ENCODE measurements at places on chromosomes 5 and 9.

- peak; percentile 68 for DNase-seq
Measured at GRCh38 chr9:21709464-21710058, 92.9 kb upstream of the MTAP start.

DNA sequence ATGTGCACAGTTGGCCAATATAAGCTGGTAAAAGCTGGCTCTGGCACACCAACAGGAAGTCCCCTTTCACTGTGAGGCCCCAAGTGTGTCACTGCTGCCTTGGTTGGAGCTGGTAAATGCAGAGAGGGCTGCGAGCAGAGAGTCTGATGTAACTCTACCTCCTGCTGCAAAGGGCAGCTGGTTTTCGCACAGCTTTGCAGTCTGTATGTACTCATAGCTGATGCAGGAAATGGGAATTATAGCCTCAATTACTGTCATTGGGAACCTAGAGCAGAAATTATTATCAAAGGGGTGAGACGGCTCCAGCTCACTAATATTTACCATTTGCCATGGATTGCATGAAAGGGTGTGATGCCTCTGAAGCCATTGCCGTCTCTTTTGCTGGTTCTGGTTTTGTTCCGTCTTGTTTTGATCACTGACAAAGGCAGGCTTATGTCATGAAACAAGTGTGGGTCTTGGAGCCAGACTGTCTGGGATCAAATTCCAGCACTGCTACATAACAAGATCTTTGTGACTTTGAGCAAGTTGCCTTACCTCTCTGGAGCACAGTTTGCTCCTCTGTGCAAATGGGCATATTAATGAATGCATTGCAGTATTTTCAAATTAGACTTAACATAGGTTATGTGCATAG, 124.3 kb upstream of the SLC25A48 start:
- peak; percentile 13 for DNase-seq

- DNase-seq: no peak
Measured at GRCh38 chr5:26889815-26890214, 148.6 kb downstream of the CDH9 start.

- peak; percentile 60 for DNase-seq
Measured at GRCh38 chr5:150609843-150610584, 30.4 kb upstream of the SYNPO start.

- peak; percentile 69 for DNase-seq
Measured at GRCh38 chr5:150540615-150541396, 32.9 kb downstream of the NDST1 start.

GRCh38 chr5:110726249-110727024, at the start of gene TMEM232:
TMEM232 (minus strand) TSS chr5:110726671; CDS start chr5:110667352, 59,319 bp downstream.
- peak; percentile 92 for DNase-seq

- peak; percentile 77 for DNase-seq
Measured at GRCh38 chr5:124236361-124237205, 509.9 kb downstream of the ZNF608 start.

GRCh38 chr5:91443023-91443422, 59.9 kb upstream of the ARRDC3 start:
- no peak for DNase-seq

DNA sequence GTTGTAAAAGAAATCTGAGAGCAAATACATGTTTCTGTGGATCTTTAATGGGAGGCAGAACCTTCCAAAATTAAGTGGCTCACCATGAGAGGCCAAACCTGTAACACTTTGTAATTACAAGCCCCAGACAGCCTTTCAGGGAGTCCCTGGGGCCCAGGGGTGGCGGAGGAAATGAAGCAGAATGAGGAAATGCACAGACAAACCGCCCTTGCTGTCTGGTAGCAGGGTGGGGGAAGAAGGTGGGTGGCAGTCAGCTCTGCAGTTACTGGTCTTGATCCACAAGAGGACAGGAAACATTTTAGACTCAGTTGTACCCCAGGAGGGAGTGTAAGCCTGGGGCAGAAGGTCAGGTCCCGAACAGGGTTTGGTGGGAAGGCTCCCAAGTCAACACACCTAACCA, 6.5 kb downstream of the ARL14EPL start:
- DNase-seq: no peak

DNA sequence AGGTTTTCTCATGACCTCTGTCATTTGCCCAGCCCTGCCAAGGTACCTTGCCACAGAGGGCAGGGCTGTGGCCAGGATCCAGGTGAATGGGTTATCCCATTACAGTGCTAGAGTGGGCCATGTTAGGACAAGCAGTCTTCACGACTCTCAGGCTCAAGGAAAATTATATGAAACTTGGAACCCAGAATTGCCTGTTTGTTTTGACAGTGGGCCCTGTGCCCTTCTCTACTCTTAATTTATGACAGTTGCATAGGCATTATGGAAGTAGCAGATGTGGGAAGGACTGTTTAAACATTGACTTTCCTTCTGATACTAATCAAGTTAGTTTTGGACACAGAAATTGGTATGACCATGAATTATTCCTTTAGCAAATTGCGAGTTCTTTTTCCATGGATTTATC, 41.7 kb downstream of the ITGA2 start:
- DNase-seq: no peak

DNA sequence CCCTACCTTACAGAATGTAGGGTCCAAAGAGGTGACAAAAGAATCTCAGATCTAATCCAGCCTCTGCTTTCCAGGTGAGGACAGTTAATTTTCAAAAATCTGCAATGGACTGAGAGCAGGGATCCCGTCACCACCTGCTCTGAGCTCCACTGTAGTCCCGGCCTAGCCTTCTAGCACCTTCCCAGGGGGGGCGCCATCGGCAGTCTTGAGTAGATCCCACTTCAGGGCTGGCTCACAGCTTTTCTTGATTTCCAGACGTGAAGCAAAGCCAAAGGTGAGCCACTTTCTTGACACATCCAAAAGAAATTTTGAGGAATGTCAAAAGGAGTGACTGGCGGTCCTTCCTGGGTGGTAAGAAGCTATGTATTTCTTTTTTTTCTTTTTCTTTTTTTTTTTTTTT, 114.1 kb downstream of the SYK start:
- no peak for DNase-seq

GRCh38 chr9:132730054-132731033, 60.1 kb downstream of the GTF3C4 start:
- DNase-seq: no peak

DNA sequence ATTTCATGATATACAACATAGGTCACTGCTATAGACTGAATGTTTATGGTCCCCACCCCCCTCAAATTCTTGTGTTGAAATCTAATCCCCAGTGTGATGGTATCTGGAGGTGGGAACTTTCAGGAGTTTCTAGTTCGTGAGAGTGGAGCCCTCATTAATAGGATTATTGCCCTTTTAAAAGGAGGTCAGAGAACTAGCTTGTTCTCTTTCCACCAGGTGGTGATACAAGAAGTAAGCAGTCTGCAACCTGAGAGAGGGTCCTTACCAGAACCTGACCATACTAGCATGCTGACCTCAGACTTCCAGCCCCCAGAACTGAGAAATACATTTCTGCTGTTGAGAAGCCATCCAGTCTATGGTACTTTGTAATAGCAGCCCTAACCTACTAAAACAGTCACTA, 33.3 kb downstream of the TMEM161B start:
- no peak for DNase-seq

DNA sequence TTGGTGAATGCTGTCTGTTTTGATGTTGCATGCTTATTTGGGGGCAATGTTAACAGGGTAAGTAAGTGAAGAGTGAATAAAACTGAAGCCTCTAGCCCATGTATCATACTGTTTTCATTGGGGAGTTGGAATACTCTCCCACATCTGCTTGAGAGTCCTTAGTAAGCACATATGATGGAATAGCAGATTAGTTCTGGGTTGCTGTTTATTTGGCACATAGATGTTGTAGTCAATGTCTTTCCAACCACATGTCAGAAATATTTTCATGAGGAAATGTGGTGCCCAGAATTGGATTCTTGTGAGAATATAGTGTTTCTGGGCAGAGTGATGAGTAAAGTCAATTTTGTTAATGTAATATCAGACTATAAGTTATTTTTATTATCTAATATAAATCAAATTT, 611.7 kb upstream of the FTMT start:
- no peak for DNase-seq

DNA sequence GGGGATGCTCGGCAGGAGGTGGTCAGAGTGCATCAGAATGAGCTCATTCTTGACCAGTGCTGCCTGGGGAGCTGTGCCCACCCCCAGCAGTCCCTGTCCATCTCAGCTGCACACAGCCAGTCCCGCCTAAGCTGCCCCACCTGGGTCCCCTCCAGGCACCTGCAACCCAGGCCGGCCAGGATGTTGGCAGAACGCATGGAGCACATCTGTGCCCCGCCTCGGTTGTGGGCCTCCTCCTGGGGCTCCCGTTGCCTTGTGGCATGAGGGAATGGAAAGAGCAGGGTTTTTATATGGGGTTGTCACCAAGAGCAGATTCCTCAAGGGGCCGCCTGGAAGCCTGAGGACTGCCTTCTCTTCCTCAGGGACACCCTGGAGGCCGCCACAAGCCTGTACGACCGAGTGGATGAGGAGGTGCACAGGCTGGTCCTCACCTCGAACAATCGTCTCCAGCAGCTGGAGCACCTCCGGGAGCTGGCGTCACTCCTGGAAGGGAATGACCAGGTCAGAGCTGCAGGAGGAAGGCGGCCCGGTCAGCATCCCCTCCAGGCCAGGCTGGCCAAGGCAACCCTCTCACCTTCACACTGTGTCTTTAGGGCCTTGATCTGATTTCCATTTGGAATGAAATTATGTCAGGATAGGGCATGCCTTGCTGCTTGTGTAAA, 34.8 kb upstream of the LRRC14B start:
- DNase-seq: no peak

GRCh38 chr5:74019923-74020322, 393.9 kb downstream of the ARHGEF28 start:
- no peak for DNase-seq

GRCh38 chr5:93503598-93504067, 77.4 kb downstream of the NR2F1-AS1 start:
- DNase-seq: no peak

- DNase-seq: no peak
Measured at GRCh38 chr9:93260263-93261066, 76.5 kb downstream of the WNK2 start.

DNA sequence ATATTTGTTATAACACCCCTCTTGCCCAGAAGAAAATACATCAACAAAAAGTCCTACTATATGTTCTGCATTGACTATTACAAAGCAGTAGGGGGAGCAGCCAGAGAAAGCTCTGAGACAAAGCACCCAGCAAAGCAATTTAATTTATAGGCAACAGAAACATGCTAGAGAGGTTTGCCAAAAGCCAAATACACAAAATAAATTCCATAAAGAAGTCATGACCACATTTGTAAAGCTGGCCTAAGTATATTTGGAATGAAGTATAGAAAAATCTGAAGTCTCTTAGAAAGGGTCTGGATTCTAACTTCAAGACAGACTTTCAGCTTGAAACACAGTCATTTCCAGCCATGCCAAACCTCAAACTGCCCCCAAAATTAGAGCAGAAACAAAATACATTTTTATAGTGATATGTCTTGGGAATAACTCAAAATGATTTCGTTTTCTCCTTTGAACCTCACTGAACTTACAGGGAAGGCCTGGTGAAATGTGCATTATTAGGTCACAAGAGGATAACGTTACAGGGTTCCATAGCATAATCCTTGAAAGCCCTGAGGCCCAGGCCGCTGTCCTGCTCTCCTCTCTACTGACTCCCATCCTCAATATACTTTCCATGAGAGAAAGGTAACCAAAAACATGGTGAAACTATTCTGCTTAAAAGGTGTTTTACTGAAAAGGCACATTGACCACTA, 451.8 kb downstream of the RAB3C start:
- no peak for DNase-seq

- DNase-seq: no peak
Measured at GRCh38 chr5:33227746-33228145, 213.0 kb upstream of the TARS1 start.

DNA sequence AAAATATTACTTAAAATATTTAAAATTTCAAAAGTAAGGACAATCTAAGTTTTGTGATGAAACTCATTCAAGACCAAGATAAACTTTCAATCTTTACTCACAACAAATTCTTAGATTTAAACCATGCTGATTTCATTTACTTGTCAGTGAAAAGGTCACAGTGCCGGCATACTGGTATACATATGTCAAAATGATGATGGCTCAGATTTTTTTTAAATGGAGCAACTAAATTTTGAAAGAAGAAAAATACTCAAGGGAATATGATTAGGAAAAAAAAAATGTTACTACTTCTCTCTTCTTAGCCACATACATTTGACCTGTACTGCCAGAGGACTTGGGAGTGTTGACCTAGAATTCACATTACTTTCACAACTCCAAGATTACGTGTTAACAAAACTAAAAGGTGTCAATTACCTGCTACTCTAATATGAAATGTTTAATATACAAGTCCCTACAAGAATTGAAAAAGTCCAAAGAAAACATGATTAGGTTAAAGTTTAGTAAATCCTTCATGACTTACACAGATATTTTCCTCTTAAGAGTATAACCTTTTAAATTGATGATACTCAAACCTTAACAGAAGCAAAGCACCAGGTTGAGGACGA, 4.6 kb downstream of the EFNA5 start:
- DNase-seq: no peak

DNA sequence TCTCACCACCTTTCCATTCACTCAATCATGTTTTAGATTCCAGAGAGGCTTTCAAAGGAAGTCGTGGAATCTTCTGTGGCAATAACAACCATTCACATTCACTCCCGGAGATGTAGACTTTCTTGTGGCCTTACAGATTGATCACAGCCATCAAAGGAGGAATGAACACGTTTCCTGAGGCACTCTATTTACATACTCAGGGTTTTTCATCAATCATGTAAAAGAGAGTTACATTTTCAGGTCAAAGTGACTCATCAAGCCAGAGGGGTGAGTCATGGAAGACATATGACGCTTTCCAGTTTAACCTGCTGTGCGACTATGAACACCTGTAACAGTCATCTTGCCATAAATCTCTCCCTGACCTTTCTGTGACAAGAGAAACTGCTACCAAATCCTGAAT, 39.3 kb upstream of the RAD23B start:
- DNase-seq: no peak

- no peak for DNase-seq
Measured at GRCh38 chr5:139631520-139632165, 16.5 kb upstream of the CXXC5 start.

GRCh38 chr9:4563105-4563504, 72.8 kb downstream of the SLC1A1 start:
- no peak for DNase-seq

GRCh38 chr5:131786036-131786435, 10.8 kb downstream of the FNIP1 start:
- no peak for DNase-seq

- DNase-seq: peak; percentile 51
Measured at GRCh38 chr5:160970605-160971191, 118.7 kb upstream of the ATP10B start.

DNA sequence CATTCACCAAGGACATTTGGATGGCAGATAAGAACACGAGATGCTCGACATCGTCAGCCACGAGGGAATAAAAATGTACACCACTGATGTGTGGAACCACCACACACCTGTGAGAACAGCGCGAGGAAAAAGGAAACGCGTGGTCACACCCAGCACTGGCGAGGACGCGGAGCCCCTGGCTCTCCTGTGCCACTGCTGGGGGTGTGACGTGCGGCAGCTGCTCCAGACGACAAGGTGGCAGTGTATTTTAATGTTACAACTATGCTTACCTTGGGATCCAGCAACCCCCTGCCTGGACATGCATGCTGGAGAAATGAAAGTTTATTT, 13.6 kb upstream of the CEP72 start:
- no peak for DNase-seq
